Dermis microvascular lymphatic vessel endothelial cell (primary cell): ENCODE measurements at places on chromosomes 1 and 21.

DNA sequence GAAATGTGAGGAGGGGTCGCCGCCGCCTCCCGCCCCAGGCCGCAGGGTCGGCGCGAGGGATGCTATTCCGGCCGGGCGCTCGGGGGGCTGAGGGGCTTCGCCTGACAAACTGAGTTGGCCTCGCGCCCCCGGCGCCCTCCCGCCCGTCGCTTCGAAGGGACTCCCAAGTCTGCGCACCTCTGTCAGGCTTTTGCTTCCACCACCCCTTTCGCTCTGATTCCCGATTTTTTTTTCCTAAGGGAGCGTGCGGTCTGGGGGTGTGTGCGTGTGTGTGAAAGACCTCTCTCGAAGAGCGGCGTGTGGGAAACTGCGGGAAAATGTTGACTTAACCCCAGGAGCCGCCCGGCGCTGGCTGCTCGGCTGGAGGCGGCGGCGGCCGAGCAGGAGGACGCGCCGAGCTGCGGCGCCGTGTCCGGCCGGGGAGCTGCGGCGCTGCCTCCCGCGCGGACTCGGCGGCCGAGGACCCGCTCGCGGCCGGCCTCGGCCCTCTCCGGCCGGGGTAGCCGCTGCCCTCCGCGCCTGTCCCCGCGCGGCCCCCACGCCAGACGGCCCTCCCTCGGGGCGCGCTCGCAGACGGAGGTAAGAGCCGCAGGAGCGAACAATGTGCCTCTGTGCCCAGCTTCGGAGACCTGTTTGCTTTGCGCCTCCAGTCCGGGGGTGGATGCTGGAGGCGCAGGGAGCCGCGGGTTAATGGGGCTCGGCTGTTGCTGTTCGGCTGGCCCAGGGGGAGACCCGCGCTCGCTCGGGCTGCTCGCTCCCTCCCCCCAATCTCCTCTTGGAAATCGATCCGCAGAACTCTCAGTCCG, 1.1 kb downstream of the ADGRL2 start:
- peak; percentile 59 for DNase-seq

GRCh38 chr21:35159881-35160280, 110.8 kb upstream of the RUNX1 start:
- DNase-seq = peak; percentile 1

DNA sequence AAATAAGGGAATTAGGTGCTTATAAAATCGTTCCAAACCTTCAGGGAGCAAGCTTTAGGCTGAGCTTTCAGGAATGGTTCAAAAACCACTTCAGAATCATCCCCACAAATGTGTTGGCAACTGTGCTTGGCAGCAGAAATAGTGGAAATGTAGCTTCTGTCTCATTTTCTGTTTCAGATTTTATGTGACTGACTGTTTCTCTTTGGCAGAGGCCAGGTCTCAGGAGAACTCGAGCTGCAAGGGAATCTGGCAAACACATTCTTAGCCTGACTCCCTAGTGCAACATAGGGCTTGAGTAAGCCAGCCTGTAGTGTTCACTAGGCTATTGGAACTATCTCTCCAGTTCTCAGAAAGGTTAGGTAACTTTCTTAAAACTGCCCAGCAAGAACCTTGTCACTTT, 128.6 kb downstream of the PLA2G4A start:
- no peak for DNase-seq

GRCh38 chr1:212953321-212953720, 3.0 kb downstream of the VASH2 start:
- DNase-seq = no peak

DNA sequence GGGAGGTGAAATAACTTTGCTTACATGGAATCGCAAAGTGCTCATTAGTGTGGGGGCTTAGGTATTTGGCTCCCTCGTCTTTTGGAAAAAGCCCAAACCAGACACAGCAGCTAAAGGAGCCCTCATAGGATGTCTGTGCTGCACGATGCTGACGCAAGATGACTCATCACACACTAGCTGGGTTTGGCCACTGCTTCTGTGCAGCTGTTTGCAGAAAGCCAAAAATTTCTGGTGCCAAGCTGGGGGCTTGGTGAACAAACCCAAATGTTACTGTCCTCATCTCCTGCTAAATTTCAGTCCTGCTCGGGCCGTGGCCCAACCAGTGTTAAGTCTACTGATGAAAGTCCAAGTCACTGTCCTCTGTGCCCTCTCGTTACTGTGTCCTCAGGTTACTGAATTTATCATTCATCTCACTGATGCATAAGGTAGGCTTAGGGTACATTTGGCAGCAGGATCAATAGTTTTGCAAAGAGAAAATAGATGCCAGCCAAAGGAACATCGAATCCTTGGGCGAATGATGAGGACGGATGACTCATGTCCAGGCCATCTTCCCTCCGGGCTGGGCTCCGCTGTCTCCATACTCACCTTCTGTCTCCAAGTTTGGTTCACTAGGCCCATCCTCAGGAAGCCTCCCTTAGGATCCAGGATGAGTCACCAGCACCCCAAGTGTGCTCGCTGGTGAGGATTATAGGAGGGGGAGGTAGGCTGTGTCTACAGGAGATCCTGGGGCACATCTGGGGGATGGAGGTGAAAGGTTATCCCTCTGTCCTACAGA, 177.7 kb downstream of the ADSS2 start:
- peak; percentile 81 for DNase-seq

- DNase-seq = no peak
Measured at GRCh38 chr1:151809290-151809984, 4.2 kb upstream of the LINGO4 start.

- peak; percentile 55 for DNase-seq
Measured at GRCh38 chr21:42381347-42381984, 14.4 kb downstream of the TMPRSS3 start.

GRCh38 chr1:88098881-88099280, 585.2 kb upstream of the PKN2 start:
- DNase-seq = no peak

DNA sequence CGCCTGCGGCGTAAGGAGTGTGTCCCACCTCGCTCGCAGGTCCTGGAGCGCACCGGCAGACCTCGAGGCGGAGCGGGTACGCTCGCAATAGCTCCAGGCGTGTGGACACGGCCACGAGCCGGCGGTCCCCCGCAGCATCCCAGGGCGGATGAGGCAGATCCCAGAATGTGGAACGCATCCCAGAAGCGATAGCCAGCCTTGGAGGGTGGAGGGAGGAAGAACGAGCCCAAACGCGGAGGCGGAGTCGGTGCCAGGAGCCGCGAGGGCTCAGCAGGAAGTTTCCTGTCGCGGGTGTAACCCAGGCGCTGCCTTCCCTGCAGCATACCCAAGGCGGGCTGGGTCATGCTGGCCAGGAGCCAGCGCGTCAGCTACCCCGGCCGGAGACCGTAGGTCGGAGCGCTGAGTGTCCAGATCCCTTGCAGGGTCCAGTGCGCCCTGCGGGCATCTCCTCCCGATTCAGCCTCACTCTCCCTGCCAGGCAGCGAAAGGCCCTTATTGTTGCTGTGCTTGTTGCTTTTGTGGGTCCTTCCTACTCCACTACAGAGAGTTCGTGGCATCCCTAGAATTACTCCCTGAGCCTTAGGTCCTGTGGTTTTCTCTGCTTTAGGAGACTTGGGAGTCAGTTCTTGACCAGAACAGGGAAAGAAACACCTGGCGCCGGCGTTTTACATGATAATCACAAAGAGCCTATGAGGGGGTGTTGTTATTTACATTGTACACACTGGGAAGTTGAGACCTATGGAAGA, 27.7 kb downstream of the STYXL2 start:
- no peak for DNase-seq

DNA sequence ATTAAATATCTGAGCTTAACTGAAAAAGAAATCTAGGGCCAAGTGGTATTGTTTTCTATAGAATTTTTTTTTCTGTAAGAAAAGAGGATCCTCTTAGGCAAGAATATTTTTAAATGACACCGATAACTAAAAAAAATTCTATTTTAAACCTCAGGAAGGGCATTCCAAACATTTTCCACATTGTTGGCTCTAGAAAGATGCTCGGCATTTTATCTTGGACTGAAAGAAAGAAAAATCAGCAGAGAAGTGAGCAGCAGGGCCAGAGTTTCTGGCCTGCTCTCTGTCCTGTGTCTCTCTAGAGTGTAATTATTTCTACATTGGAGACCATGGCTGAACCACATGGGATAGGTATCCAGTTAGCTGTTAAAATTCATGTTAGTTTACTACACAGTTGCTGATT, 192.5 kb upstream of the GREM2 start:
- DNase-seq = peak; percentile 37

DNA sequence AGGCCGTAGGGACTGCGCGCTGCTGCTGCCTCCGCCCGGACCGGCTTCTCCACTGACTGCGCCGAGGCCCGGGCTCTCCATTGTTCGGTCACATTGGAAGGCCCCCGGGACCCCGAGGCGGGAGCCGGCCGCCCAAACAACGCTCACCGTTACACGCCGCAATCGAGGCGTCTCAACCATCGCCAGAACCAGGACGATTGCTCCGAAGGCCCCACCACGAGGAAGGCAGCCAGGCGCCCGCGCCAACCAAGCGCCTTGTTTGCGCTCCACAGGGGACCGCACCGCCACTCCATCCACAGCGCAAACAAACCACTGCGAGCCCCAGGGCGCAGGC, 595 bp downstream of the GLUL start:
- DNase-seq = no peak

- DNase-seq = no peak
Measured at GRCh38 chr1:219621047-219621786, 8.3 kb upstream of the ZC3H11B start.

- DNase-seq = no peak
Measured at GRCh38 chr1:44786138-44786840, 1.7 kb downstream of the BEST4 start.

DNA sequence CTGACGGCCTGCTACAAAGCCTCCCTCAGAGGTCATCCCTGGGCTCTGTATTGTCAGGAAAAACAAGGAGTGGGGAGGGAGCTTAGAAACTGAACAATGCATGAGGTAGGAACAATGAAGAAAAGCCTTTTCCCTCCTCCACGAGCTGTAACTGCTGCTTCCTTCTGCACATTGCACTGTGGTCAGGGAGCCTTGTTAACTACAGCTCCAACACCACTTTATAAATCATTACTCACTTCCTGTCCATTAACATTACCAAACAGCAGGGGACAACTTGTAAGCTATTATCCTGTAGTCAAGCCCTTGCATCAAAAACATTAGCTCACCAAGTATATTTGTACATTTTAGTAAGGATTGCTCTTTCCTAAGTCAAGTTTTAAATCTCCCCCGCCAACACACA, 336.0 kb upstream of the NR5A2 start:
- DNase-seq = peak; percentile 46

DNA sequence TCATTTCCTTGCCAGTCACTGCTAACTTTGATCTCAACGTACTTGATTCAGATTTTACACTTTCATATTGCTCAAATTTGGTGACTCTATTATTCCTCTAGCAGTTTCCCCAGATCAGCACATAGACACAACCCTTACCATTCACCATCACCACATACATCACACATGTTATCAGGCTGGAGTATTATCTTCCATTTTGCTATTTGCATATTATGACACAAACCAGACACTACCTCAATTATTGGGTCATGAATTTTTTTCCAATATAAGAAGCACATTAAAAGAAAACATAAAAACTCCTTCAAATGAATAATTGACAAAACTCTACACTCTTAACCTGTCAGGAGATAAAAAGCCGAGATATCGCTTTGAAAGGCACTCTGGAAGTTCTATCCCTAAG, 1166.7 kb upstream of the B3GALT2 start:
- DNase-seq = no peak

- no peak for DNase-seq
Measured at GRCh38 chr1:160987359-160988050, 32.9 kb upstream of the ITLN2 start.

- DNase-seq = peak; percentile 11
Measured at GRCh38 chr1:219927956-219928790, at the start of gene SLC30A10. SLC30A10 (minus strand) TSS chr1:219928557; CDS start chr1:219928440, 117 bp downstream.

DNA sequence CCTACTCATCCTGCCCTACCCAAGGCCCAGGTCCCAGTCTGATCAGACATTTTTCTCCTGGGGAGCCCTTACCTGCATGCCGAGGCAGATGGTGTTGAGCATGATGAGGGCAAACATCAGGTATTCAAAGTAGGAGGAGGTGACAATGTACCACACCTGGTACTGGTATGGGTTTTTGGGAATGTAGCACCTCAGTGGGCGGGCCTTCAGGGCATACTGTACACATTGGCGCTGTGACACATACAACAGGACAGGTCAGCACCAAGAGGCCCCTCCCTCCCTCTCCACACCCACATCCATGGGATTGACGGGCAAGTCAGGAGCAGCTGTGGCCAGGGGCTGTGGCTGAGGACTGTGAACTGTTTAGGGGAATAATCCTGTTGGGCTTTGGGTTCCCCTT, 37.1 kb upstream of the KIF21B start:
- no peak for DNase-seq

GRCh38 chr1:6634371-6635052, 9.8 kb downstream of the THAP3 start:
- DNase-seq = peak; percentile 66

- no peak for DNase-seq
Measured at GRCh38 chr1:27713139-27713725, 12.5 kb upstream of the FAM76A start.

- DNase-seq = no peak
Measured at GRCh38 chr1:88503646-88504045, 180.4 kb upstream of the PKN2 start.

DNA sequence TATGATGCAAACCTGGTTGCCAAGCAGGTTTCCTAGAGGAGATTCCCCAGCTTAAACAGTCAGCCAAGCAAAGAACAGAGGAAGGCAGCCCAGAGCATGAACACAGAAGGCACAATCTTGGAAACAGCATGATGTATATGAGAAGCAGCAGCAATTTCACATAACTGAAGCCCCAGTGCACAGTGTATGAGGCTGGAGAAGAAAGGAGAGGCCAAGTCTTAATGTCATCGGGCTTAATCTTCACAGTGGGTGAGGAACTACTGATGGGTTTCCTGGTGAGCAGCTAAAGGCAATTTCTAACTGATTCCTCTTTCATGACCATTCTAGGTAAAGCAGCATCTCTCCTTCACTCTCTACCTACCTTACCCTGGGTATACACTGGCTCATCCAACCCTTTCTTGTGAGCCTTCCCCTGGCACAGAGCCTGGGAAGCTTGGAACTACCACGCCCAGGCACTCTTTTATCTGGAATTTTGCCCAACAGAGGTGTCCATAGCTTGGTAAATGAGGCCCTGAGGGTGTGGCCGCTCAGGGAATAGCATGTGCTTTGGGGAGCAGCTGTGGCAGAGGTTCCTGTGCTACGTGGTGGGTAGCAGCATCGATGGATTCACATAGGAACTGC, 22.0 kb downstream of the FYB2 start:
- DNase-seq = no peak

- no peak for DNase-seq
Measured at GRCh38 chr21:21101911-21102310, 103.7 kb downstream of the NCAM2 start.

DNA sequence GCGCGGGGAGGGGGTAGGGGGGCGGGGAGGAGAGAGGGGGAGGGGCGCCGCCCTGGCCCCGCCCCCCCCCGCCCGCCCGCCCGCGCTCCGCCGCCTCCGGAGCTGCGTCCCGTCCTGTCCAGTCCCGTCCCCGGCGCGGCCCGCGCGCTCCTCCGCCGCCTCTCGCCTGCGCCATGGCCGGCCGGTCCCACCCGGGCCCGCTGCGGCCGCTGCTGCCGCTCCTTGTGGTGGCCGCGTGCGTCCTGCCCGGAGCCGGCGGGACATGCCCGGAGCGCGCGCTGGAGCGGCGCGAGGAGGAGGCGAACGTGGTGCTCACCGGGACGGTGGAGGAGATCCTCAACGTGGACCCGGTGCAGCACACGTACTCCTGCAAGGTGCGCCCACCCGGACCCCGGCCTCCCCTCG, at the start of gene AGRN:
AGRN (plus strand) TSS at position 121 of the 405 bp plus-strand sequence; CDS start at position 174, 53 bp downstream.
- no peak for DNase-seq
